ENCODE measurements at places on chromosomes 1 and 21.

DNA sequence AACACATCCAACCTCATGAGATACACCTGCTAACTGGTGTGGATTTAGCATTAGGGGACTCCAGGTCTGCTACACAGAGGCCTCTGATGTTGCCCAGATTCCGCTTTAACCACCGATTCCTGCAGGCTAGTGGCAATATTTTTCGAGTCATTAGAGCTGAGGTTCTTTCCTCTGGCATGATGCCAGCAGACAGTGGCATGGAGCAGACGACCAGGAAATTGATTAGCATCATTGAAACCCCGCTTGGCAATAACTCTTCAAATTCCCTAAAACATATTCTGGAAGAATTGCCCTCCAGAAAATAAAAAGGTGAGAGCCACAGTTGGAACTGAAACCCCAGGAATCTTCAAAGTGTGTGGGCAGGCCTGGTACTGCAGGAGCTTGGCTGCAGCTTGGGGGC is 28.4 kb upstream of the ETV3 start:
- DNase-seq: no peak

DNA sequence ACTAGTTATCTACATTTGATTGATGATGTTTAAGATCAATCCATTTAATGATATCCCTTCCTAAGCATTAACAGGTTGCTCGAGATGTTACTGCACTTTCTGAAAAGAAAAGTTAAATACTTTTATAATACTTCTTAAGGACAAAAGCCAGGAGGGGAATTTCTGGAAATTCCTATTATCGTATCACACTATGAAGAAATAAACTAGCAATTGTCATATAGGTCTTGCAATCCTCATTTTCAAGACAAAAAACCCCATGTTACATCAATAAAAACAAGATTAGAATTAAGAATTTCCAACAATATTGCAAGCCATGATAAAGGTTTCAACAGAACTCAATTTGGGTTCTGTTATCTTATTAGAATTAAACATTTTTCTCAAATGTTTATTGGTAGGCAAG is 47.2 kb downstream of the HNRNPR start:
- DNase-seq: no peak

GRCh38 chr21:30600787-30601186 is at the start of gene KRTAP22-1:
Gene KRTAP22-1, plus strand, starts transcription at chr21:30601087.
- no peak for DNase-seq

DNA sequence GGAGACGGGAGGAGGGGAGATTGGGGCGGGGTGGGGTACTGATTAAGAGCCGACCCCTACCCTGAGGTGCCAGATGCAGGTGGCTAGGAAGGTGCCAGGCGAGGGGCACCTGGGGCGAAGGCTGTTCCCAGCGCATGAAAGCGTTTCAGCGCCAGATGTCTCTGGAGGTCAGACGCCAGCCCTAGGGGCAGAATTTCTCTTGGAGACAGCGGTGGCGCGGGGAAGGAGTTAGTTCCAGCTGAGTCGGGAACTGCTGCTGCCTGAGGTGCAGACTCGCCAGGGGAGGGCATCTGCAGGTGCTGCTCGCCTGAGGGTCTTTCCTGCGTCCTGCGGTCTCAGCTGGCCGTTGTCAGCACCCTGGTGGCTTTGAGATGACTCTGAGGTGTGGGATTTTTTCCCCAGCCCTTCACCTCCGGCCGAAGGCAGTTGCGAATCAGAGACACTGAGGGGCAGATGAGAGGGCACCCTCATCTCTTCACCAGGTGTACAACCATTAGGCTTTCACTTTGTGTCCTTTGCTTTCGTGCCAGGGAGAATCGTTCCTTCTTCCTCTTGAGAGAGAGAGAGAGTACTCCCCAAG is 539 bp downstream of the CGN start:
- DNase-seq: peak; percentile 9

GRCh38 chr1:25111706-25112105 is 120.6 kb downstream of the SYF2 start:
- no peak for DNase-seq

GRCh38 chr1:14820295-14821085 is 222.0 kb downstream of the KAZN start:
- DNase-seq: no peak

DNA sequence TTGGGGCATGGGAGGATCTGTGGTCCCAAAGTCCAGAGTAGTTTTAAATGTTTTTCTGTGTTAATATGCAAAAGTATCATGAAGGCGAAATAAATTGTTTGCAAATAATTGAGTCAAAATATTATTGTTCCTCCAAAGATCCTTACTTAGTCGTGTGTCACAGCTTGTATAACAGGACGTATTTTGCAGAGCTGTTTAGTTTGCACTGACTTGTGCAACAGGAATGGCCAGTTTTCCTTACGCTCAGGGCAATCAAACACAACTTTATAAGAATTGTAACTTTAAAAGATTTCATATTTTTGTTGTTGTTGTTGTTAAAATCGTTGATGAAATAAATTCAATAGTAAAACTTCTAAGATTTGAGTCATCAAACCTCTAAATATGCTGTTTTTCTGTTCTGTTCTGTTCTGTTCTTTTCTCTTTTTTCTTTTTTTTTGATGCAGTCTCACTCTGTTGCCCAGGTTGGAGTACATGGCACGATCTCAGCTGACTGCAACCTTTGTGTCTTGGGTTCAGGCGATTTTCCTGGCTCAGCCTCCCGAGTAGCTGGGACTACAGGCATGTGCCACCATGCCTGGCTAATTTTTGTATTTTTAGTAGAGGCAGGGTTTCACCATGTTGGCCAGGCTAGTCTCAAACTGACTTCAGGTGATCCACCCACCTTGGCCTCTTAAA is 60.6 kb downstream of the UCK2 start:
- DNase-seq: no peak

DNA sequence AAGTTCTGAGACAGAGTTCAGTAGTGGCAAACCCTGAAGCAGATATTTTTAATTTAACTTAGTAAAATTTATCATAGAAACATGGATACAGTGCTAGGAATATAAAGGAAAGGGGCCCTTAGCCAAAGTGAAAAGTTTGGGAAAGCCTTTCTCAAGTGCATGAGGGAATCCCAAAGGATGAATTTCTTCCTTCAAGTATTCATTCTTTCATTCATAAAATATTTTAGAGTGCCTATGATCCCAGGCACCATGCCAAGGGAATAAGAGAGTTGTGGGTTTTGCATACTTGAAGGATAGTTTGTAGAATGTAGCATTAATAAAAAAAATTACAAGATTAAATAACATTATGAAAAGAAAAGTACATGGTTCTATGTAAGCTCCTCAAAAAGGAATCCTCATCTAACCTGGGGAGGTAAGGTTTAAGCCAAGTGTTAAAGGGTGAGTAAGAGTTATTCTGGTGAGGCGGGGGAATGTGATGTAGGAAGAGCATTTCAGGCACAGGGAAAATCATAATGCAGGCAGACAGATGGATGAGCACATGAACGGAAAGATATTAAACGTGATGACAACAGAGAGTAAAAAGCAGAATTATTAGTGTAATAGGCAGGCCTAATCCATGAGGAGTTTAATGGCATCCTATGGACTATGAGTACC is 40.4 kb upstream of the NTNG1 start:
- no peak for DNase-seq

GRCh38 chr1:94755675-94756074 is 64.5 kb upstream of the SLC44A3 start:
- no peak for DNase-seq

DNA sequence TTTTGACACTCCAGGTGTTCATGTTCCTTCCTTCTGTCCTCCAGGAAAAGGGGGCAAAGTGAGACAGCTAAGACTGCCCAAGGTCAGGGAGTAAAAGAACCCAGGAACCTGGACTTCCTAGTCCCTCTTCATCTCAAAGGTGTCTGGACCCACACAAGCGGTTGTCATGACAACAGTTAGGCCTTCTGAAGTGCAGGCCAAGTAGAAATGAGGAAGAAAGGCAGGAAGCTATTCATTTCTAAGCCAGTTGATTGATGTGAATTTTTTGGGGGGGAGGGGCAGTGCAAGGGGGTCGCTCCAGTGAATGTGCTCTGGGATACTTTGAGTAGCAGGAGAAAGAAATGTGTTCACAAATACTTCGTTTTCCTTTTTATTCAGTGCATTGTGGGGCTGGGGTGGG is 114.3 kb downstream of the NAV1 start:
- no peak for DNase-seq

GRCh38 chr21:28975397-28975796 is 17.3 kb downstream of the LTN1 start:
- DNase-seq: no peak

- DNase-seq: no peak
These were observed 40.0 kb downstream of the ABCG1 start for GRCh38 chr21:42258885-42259407.

DNA sequence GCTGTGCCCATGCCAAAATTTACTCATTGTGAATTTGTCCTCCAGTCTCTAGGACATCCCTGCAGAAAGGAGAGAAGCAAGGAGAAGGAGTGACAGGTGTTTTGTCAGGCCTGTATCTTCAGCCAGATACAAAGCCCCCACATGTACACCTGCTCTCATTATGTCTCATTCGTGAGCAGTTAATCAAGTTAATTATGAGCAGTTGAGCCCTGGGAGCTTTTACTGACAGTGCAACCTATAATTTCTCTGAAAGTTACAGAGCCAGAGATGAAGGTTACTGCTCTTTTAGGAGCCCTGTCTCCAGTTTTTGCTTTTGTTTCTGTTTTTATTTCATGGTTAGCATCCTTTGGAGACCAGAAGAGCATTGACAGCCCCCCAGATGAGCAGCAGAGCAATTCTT is 5.0 kb upstream of the ILDR2 start:
- no peak for DNase-seq

GRCh38 chr1:85407746-85408377 is 57.1 kb downstream of the DDAH1 start:
- DNase-seq: no peak

- DNase-seq: no peak
These were observed 74.4 kb upstream of the SLC44A3 start for GRCh38 chr1:94745742-94746141.

DNA sequence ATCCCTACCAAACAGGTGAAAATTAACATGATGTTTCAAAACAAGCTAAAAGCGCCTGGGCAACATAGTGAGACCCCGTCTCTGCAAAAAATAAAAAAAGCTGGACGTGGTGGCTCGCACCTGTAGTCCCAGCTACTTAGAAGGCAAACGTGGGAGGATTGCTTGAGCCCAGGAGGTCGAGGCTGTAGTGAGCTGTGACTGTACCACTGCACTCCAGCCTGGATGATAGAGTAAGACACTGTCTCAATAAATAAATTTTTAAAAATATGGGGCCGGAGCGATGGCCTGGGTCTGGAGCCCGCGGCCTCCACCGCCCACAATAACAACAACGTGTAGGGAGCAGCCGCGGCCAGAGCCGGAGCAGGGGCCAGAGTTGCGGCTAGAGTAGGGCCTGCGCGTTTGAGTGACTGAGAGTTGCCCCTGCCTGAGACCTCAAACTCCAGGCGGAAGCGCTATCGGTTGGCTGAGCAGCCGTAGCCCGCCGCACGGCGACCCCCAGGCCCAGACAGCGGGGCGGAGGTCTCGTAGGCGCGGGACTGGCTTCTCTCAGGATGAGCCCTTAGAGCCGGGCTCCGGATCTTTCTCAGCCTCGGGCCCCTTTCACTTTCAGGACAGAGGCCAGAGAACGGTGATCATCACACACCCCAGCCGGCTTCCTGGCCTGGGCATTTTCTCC is 41.4 kb downstream of the ZMYM1 start:
- DNase-seq: no peak

DNA sequence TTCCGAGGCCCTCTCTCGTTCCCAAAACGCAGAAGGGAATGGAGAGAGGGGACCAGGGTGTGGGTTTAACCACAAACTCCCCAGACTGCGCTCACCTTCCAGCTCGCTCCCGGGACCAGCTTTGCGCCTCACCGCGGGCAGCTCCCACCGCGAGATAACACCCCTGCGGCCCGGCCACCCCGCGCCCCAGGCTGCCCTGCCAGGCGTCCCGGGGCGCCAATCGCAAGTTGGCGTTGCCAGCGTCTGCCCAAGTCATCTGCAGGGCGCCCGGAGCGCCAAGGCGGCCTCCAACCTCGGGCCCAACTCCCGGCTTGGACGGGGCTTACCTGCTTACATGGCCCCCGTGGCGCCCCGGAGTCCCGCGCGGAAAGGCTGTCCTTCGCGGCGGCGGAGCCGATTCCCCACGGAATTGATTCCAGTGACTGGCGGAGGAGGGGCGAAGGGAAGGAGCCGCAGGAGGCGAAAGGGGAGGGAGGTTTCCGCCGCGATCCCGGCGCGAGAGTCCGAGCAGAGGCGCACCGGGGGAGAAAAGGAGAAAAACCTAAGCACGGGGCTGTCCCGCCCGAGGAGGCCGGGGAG is 456 bp downstream of the PTPN14 start:
- DNase-seq: no peak

DNA sequence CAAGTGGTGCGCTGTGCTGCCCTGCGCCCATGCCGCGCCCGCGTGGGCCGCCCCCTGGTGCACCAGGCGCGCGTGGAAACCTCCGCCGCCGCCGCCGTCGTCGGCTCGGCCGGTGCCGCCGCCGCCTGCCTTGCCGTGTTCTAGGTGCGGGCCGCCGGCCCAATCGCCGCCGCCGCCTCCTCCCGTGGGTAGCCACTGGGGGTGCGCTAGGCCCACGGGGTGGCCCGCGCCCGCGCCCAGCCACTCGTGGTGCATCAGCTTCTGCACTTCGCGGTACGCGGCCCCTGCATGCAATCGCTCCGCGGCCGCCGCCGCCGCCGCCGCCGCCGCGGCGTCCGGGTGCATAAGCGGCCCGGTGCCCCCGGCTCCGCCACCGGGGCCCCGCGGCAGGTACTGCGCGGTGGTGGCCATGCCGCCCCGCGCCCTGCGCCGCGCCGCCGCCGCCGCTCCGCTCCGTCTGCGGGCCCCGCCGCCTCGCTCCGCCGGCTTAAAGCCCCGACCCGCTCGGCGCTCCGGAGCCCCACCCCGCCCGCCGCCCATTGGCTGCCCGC is at the start of gene POU3F1:
POU3F1 (minus strand) TSS at position 461 of the 551 bp plus-strand sequence; CDS start at position 411, 50 bp downstream.
- no peak for DNase-seq

- DNase-seq: no peak
These were observed 29.1 kb upstream of the SEC16B start for GRCh38 chr1:177998696-177999631.

GRCh38 chr1:27873671-27874384 is 1.5 kb downstream of the THEMIS2 start:
- no peak for DNase-seq

DNA sequence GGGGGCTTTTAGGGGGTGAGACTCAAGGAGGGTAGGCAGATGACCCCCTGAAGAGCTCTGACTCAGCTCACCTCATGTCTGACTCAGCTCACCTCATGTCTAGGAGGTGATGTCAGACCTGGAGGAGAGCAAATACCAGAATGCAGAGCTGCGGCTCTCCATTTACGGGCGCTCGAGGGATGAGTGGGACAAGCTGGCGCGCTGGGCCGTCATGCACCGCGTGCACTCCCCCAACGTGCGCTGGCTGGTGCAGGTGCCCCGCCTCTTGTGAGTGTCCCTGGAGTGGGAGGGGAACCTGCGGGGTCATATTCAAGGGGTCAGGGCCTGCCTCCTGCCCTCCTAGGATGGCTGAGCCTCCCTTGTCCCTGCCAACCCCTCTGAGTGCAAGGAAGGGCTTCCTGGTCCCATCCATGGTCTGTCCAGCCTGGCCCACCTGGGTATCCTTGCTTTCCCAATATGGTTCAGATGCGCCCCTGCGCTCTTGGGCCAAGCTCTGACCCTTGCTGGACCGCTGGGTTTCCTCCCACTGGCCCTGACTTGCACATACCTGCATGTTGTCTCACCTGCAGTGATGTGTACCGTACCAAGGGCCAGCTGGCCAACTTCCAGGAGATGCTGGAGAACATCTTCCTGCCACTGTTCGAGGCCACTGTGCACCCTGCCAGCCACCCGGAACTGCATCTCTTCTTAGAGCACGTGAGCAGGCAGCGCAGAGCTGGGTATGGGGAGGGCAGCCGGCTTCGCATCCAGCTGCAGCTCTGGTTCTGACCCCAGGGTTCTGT is 9.1 kb downstream of the AMPD2 start:
- DNase-seq: no peak

- DNase-seq: peak; percentile 40
These were observed 56.1 kb downstream of the ATP2B4 start for GRCh38 chr1:203682473-203683383.

All from activated T-cell treated with anti-CD3 and anti-CD28 coated beads for 48 hours (primary cell).